ENCODE measurements at places on chromosomes 6 and 20.
A peak's percentile ranks its signal among the peaks of the same experiment; 100 is the strongest.

- peak; percentile 84 for DNase-seq
These were observed 50.8 kb downstream of the EYA2 start for GRCh38 chr20:46945465-46945864.

GRCh38 chr20:57413986-57414385, 22.8 kb downstream of the RBM38 start:
- DNase-seq: no peak

- DNase-seq: peak; percentile 42
These were observed 24.0 kb downstream of the HLA-DPA1 start for GRCh38 chr6:33049323-33050013.

- peak; percentile 49 for DNase-seq
These were observed 44.6 kb downstream of the PPARD start for GRCh38 chr6:35386989-35387388.

DNA sequence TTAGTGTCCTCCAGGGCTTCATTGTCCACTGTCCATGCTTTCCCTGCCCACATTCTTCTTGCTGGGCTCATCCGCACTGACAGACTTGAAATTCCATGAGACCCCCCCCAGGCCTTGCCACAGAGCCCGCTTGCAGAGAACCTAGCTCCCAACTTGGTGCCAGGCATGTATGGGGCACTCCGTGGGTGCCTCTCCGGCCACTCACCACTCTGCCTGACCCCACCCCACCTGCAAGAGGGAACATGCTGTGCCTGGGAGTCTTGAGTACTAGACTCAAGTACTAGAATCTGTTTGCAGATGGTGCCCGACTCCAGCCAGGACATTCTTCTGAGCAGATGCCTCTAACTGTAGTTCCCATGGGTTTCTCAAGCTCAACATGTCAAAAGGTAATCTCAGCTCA, 47.9 kb downstream of the TRERF1 start:
- no peak for DNase-seq

Measured in mesendoderm (in vitro differentiated cells).